ENCODE measurements at places on chromosomes 1 and 21.

DNA sequence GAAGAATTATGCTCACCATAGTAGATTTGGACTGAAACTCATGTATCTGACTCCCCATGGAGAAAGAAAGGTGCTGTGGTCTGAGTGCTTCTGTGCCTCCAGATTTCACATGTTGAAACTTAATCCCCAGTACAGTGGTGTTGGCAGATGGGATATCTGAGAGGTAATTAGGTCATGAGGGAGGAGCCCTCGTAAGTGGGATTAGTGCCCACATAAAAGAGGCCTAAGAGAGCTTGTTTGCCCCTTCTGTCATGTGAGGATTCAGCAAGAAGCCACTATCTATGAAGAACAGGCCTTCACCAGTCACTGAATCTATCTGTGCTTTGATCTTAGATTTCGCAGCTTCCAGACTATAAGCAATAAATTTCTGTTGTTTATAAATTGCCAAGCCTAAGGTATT is 150.1 kb downstream of the PLPP3 start:
- DNase-seq, result no peak

- DNase-seq, result no peak
Observed at GRCh38 chr1:44044071-44044801, 13.0 kb upstream of the SLC6A9 start.

DNA sequence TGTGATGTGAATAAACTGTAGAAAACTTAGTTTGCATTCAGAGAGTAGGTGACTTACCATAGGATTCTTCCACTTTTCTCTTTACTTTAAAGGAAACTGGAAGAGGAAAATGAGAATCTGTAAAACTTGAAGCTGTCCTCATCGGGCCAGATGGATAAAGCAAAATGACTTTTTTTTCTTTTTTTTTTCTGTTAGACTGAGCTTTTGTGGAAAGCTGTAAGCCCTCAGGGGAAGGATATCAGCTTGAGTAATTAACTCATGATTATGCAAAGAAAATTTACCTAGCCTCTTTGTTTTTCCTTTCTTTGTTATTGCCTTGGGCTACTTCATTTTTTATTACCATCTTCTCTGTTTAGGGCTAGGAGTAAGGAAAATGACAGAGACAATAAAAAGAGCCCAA is 53.4 kb downstream of the DPH5 start:
- DNase-seq, result no peak

- DNase-seq, result no peak
Observed at GRCh38 chr1:116256875-116257274, 116.2 kb upstream of the ATP1A1 start.

- no peak for DNase-seq
Observed at GRCh38 chr1:48084826-48085225, 87.6 kb upstream of the TRABD2B start.

GRCh38 chr1:87007323-87007722 is 92.9 kb downstream of the HS2ST1 start:
- no peak for DNase-seq

DNA sequence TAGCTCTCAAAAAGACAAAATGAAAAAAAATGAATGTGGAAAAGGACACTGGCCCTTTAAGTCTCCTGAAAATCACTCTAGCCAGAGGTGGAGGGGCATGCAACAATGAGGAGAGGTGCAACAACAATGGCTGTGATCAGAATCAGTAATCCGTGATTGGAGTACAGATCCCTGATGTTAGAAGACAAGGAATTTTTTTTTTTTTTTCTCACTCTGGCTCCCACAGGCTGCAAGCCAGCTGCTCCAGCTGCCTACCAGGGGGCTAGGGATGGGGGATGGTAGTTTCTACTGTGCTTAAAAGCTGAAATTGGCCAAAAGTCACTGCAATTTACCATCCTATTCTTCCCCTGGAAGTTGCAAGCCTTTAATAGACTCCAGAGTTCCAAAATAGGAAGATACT is 54.5 kb downstream of the STYXL2 start:
- DNase-seq, result no peak

DNA sequence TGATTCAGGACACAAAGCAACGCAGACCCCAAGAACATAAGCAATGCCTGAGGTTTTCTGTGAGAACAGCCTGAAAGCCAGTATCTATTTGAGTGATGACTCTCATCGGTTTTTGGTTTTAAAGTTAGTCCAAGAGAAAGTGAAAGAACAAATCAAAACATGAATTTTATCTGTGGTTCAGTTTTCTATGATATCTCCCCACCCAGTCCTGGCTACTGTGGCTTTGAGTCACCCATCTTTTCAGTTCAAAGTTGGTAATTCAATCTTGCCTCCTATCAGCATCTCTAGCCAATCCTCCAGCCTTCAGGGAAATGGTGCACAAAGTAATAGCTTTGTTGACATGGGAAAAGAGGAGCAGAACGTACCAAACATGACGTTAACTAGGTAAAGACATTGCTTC is 40.5 kb upstream of the KRTAP19-8 start:
- no peak for DNase-seq

GRCh38 chr1:27563591-27564471 is 40.1 kb downstream of the AHDC1 start:
- DNase-seq, result no peak

GRCh38 chr1:36284517-36284916 is 21.7 kb upstream of the SH3D21 start:
- no peak for DNase-seq

DNA sequence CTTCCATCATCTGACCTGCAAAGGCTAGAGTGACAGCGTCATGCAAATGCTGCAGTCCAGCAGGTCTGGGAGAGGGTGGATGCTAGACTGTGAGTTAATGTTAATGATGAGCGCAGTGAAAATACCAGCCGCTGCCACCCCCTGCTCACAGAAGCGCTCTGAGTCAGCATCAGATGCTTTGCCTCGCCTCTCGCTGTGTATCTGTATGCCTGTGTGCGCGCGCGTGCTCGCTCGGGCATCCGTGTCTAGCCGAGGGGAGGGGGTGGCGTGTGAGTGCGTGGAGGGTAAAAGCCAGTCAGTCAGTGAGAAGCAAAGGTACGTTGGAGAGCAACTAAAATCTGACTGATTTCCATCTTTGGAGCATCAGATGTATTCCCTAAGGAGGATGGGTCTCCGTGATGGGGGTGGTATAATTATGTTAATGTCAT is 858.7 kb downstream of the USP25 start:
- DNase-seq, result no peak

DNA sequence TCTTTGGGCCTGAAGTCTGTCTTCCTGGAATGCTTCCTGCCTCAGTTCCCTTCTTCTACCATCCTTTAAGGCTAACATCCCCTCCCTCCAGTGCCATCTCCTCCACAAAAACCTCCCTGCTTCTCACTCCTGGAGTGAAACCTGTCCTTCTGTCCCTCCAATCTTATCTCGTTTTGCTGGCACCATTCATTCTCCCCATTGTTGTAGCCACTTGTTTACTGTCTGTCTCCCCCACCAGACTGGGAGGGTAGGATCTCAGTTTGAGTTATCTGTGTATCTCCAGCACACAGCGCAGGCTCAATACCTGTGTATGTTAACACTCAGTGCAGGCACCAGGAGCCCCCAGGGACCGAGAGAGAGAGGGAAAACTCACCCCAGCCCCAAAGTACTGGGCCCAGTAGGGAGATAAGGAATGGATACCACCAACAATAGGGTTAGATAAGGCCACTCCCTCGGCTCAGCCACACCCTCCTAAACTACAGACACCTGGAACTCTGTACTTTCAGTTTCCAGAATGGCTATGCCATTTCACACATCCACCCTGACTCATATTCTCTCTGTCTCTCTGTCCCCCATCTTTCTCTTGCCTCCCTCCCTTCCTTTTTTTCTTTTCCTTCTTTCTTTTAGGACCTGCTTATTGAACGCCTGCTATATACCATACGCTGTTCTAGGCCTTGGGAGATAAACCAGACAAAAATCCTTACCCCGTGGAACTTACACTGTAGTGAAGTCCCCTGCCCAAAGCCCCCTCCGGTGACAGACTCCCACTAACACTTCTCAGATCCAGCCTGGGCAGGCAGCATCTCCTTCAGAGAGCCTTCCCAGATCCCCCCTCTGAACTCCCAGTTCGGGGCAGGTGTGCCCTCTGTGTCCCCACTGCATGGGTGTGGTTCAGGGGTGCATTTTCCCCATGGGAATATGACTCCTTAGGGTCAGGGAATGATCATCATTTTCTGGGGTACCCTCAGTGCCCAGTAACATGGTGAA is 3.3 kb upstream of the SSBP3 start:
- no peak for DNase-seq

- no peak for DNase-seq
Observed at GRCh38 chr1:178768423-178768822, 43.4 kb downstream of the RALGPS2 start.

- no peak for DNase-seq
Observed at GRCh38 chr1:207898260-207898659, 12.7 kb downstream of the CD34 start.

DNA sequence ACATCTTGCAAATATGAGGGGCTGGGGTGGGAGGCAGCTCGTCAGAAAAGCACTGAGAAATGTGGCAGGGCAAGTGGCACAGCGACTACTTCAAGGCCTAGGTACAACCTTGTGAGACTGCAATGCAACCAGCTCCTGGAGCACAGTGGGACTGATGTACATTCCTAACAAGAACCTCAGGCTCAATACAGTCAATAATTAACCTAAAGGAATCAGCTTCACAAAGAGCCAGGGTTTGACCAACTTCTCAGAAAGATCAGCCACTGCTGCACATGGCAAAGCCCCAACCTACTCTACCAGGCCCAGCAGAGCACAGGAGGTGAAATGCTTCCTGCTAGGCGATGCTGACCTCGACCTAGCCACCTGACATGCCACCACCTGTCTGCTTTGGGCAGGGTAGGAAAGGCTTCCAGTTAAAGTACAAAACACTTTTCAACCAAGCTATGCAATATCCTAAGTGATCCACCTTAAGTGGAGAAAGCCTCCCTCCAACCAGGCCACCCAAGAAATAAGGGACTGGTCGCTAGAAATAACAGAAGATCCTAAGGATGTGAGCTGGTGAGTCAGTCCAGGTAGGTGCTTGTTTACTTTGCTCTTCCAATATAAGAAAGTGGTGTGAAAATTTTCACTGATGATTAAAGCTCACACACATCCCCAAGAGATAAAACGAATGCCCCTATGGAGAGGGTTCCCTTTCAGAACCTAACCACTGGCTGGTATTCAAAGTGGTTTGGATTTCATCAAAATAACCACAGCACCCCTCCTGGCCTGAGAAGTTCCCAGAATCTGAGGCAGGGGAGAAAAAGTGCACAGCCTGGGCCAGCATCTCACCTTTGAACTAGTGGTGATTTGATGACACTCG is 2.1 kb downstream of the RIPK4 start:
- no peak for DNase-seq

GRCh38 chr21:31514598-31514997 is 144.9 kb upstream of the SOD1 start:
- DNase-seq, result no peak

- no peak for DNase-seq
Observed at GRCh38 chr1:64327119-64327518, 123.7 kb downstream of the UBE2U start.

GRCh38 chr1:195580988-195581387 is 1027.3 kb downstream of the KCNT2 start:
- no peak for DNase-seq

GRCh38 chr1:7393136-7393535 is 378.0 kb upstream of the VAMP3 start:
- no peak for DNase-seq

- DNase-seq, result no peak
Observed at GRCh38 chr21:31107871-31108270, 69.6 kb upstream of the KRTAP19-8 start.

GRCh38 chr1:201252944-201253371 is 30.3 kb upstream of the PKP1 start:
- DNase-seq, result no peak

GRCh38 chr1:26788836-26789611 is 1.3 kb downstream of the PIGV start:
- DNase-seq, result peak; percentile 79

DNA sequence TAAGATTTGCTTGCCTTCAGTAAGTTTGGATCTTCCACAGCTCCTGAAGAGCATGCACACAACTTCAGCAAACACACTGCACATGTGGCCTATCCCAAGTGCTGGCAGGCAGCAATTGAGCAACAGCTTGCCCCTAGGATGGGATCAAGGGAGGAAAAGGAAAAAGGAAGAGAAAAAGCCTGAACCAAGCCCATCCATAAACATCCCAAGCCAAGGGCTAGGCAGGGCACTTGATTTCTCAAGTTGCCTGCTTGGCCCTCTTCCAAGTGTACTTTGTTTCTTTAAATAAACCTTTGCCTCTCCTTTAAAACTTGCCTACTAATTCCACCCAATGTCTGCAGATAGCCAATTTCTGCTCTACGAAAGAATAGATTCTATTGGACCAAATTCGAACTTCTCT is 49.0 kb upstream of the OLFM3 start:
- no peak for DNase-seq

DNA sequence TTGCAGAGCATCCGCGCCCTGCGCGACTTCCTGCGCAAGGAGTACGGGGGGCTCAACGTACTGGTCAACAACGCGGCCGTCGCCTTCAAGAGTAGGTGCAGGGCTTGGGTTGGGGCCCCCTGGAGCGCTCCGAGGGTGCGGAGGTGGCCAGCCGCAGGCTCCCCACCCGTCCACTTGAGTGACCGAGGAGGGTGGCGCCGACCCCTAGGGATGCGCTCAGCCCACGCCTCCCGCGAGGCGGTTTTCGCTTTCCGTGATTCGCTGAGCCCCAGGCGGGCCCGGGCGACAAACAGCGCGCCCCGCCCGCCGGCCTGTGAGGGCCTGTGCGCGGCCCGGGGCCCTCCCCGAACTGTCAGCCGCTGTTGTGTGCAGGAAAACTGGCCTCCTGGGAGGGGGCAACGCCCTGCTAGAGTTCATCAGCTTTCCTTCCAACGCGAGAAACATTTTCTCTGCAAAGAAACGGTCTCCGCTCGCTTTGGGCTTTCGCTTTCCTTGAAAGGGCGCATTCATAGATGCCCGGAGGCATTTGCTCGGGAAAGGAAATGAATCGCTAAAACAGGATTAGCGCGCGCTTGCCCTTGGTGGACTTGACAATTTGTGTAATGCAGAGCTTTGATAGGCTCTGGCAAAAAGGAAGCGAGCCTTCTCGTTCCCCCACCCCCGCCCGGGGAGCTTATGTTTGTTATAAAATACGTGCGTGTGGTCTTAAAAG is 668 bp downstream of the CBR3 start:
- DNase-seq, result no peak

GRCh38 chr21:46060596-46061061 is 37.3 kb upstream of the COL6A2 start:
- no peak for DNase-seq

All from stimulated activated CD8-positive, alpha-beta memory T cell treated with anti-CD3 and anti-CD28 coated beads, Interleukin-4, amount 100 ng/mL, for 1 hour (primary cell).